Activated T-cell treated with anti-CD3 and anti-CD28 coated beads, Interleukin-2, amount 50 U/mL, for 24 hours (primary cell): ENCODE measurements at places on chromosomes 7 and 10.

GRCh38 chr10:110109511-110109910, 97.9 kb upstream of the MXI1 start:
- no peak for DNase-seq

GRCh38 chr7:66353547-66353946, 148.4 kb downstream of the TPST1 start:
- DNase-seq, result no peak

GRCh38 chr7:3240826-3241430, 60.1 kb upstream of the SDK1 start:
- no peak for DNase-seq

DNA sequence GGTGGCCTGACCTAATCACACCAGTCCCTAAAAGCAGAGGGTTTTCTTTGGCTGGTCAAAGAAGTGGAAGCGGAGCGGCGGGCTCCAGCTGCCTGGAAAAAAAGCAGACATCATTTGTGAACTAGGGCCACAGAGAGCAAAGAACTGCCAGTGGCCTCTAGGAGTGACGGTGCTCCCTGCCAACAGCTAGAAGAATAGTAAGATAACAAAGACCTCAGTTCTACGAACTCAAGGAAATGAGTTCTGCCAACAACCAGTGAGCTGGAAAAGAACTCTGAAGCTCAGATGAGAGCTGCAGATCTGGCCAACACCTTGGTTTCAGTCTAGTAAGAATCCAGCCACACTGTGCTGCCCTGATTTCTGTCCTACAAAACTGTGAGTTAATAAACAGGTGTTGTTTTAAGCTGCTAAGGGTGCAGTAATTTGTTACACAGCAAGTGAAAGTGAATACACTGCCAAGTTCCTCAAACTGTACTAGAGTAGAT, 178.0 kb downstream of the SRPK2 start:
- DNase-seq, result no peak
